ENCODE measurements at places on chromosomes 4 and X. TPM values are rescaled to one million over a fixed set of nuclear protein-coding genes. Genes with fewer than 3 reads are reported as not detected.

TCEANC gene
- polyA plus RNA-seq, result 7.1 TPM

PDLIM5 gene
- 53.0 TPM for polyA plus RNA-seq

DNA sequence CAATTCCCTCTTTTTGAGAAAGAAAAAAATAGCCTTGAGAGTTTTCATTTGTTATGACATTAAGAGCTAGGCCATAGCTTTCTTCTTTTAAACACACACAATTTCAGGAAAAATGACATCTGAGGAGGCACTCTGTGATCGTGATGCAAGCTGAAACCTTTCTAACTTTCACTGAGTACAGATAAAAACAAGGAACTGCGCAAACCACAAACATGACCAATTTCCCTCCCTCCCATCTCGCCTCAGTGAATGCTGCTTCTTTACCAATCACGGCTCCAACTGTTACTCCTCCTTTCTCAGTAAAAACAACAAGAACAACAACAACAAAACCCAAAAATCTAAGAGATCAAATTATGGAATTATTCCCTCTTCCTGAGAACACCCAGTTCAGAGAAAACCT lies 626.8 kb downstream of the TLL1 start:
- DNase-seq, result no peak

DNA sequence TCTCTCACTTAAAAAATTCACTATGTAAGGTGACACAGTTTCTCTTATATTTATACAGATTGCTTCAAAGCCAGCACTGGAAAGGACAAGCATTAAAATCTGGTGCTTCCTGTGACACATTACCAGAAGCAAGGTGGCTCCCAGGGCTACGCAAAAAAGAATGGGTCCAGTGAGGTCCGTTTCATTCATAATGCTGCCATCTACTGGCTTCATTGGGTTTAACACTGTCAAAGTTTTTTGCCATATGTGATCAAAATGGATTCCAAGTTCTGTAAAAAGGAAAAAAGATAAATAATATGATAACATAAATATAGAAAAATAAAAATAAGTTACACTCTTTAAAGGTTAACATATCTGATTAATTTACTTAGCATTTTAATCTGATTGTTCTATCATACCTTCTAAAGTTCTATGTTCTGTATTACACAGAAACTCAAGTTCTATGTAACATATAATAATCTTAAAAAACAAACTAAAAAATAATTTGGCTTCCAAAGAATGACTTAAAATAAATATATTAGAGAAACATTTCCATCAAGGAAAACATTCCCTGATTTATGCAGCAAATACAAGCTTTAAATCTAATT lies 22.1 kb downstream of the YIPF7 start:
- peak; percentile 11 for DNase-seq

DNA sequence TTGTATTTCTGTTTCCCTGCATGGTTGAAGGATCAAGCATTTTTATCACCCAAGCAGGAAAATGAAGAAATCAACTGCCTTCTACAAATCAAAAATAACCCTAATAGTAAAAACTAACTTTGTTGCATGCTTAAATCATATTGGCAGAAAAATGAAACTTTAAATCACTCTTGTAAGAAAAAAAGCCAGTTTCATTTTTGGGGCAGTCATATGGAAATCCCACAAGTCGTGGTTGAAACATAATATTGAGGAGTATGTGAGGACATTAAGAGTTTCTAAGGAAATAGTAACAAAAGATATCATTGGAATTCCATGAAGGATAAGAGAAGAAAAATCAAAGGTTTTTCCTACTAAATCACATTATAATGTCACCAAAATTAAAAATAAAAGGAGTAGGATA lies 8.4 kb downstream of the TEC start:
- DNase-seq, result no peak

DNA sequence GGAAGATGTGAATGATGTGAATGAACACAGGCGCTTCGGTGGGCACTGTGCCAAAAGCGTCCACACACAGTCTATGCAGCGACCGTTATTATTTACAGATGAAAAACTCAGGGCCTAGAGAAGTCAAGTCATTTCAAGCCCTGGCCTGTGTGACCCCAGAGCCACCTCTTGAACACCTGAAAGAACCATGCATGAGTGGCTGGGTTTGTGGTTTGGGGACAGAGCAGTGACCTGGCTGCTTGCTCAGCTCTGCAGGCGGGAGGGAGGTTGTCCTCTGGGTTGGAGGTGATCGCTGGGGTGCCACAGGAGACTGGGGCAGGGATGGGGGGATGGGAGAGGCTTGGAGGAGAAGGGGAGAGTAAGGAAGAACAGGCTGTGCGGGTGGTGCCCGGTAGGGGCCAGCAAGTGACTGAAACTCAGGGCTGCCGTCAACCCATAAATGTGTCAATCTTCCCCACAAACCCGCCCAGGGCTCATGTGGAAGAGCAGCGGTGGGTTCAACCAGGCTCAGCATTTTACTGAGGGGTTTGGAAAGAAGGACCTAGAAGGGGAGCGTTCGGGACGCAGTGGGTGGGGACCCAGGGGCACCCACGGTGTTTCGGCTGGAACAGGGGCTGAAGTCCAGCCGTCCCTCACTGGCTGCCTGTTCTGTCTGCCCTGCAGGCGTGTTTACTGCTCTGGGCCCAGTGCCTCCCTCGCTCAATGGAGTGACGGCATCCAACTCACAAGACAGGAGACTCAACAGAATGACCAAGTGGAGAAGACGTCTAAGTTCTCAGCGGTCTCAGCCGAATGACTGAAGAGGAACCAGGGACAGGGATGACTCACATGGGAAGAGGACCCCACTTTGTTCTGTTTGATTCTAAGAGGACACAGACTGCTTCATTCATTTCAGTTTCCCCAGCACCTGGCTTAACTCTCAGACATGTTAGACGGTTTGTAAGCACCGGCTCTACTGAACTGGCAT lies 167.8 kb downstream of the AFAP1 start:
- DNase-seq, result no peak

Data from left renal cortex interstitium (tissue), 4 donors.